ENCODE measurements at places on chromosomes 3 and 15.

GRCh38 chr3:107413264-107413663 lies 36.0 kb downstream of the CCDC54 start:
- DNase-seq = no peak

- DNase-seq = no peak
These were observed 11.6 kb downstream of the ANKRD34C start for GRCh38 chr15:79294075-79294474.

GRCh38 chr3:15347063-15347736 lies 14.8 kb upstream of the SH3BP5 start:
- DNase-seq = no peak

DNA sequence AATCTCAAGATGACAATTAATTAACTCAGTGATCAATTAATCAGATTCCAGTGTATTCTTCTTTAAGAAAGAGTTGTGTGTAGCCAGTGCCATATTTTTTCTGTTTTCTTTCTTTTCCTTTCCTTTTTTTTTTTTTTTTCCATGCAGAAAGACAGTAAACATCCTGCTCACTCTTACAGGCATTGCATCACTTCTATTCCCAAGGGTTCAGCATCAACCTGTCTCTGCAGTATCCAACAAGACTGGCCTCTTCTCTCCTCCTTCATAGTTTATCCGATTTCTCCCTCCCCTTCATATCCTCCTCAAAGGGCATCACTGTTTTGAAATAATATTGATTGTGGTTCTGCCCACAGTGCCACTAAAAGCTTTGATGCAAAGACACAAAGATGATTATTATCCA lies 17.0 kb upstream of the SLC9A9 start:
- no peak for DNase-seq

GRCh38 chr3:194745422-194746184 lies 59.9 kb downstream of the FAM43A start:
- no peak for DNase-seq

DNA sequence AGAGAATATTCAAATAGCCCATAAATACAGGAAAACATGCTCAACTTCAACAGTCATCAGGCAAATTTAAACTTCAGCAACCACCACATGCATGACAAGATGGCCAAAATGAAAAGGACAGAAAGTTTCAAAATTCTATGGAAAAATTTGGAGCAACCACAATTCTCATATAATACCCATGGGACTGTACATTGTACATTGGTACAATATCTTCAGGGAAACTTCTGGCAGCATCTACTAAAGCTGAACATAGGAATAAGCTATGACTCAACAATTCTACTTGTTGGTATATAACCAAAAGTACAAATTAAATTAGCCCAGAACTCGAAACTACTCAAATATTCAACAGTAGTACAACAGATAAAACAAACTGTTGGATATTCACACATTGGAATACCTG lies 847.6 kb downstream of the TBL1XR1 start:
- DNase-seq = no peak

DNA sequence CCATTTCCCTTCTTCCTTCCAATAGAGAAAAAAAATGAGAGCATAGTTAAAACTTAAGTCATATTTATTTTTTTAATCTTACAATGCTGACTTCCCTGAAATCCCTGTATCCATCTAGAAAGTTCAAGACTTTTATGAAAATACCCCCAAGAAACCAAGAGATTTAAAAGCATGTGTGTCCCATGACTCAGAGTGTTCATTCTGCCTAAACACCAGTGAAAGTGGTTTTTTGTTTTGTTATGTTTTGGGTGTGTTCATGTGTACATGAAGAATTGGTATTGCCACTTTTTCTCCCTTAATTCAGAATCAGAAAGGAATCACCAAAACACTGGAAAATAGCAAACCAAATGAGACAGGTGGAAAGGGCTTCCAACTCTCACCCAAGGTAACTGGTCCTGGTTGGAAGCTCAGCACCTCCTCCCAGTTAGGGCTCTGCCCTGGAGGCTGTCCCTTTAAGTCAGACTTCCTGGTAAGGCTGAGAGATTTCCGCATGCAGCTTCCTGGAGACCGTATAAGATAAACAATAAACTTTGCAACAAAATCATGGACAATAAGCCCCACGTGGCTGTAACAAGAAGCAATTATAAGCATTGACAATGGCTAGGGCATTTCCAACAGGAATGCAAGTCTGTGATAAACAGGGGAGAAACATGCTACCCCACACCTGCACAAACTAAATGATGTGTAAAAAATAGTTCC lies 121.9 kb upstream of the ARHGEF3 start:
- peak; percentile 93 for DNase-seq

GRCh38 chr3:194801461-194802432 lies 116.1 kb downstream of the FAM43A start:
- peak; percentile 63 for DNase-seq

- DNase-seq = no peak
These were observed 124.1 kb downstream of the DGKG start for GRCh38 chr3:186237915-186238314.

GRCh38 chr3:100992231-100993012 lies 799 bp downstream of the ABI3BP start:
- peak; percentile 92 for DNase-seq

GRCh38 chr15:99387421-99388168 lies 136.3 kb downstream of the LRRC28 start:
- DNase-seq = no peak

DNA sequence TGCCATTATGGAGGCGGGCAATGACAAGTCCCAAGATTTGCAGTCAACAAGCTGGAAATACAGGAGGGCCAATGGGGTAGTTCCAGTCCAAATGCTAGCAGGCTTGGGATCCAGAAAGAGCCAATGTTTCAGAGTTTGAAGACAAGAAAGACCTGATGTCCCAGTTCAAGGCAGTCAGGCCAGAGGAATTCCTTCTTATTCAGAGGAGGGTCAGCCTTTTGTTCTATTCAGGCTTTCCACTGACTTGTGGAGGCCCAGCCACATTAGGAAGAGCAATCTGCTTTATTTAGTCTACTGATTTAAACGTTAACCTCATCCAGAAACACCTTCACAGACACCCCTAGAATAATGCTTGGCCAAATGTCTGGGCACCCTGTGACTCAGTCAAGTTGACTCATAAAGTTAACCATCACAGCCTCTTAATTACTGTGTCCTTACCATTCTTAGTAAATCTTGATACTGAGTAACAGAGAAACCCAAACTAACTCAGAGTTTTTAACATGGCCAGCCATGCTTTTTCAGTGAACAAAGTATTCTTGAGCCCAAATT lies 50.9 kb upstream of the NPHP3 start:
- no peak for DNase-seq

- no peak for DNase-seq
These were observed 71.0 kb downstream of the THBS1 start for GRCh38 chr15:39651881-39652280.

DNA sequence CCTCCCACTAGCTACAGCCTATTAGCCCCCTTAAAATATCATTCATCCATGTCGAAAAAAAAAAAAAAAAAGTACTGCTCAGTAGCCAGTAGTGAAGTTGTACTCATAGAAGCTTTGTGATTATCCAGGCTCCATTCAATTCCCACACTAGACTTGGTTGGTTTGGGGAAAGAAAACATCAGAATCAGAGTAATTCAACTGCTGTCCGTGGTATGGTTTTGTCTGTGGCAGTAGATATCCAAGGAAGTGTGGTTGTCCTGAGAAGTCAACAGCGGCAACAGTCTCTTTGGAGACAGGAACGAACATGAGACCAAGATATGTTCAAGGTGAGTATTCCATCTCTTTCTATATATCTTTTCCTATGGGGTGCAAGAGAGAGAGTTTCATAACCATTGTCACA lies 99.2 kb downstream of the GOLIM4 start:
- DNase-seq = no peak

- DNase-seq = no peak
These were observed 1150.1 kb downstream of the NAALADL2 start for GRCh38 chr3:176009256-176009655.

DNA sequence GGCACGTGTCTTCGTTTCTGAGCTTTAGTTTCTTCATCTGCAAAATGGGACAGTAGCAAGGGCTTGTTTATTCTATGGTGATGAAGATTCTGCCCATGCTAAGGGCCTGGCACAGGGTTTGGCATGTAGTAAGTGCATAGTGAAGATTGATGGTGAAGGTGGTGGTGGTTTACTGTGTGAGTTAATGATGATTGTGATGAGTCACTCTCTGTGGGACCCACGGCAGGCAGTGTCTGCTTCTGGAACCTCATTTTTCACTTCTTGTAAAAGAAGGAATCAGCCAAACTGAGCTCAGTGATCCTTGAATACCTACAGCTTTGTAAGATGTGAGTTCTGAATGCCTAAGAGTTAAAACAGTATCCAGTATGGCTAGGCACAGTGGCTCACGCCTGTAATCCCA lies 86.2 kb upstream of the LRTM1 start:
- DNase-seq = no peak

GRCh38 chr3:14783480-14784086 lies 35.2 kb upstream of the FGD5 start:
- no peak for DNase-seq

DNA sequence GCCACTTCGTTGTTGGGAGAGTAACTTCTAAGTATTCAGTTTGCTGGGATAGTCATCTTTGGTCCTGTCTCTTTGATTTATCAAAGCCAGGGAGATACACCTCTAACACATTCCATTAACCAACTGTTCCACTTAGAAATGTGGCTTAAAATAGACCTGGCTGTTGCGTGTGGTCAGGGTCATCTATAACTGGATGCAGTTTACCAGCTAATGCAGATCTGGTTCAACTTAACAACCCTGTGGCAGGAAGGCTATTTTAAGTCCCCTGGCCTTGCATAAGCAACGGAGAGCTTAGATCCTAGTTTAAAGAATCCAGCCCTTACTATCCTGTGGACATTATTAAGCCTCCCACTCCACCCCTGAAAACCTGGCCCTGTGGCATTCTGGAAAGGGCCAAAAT lies 28.1 kb upstream of the CAPN3 start:
- peak; percentile 71 for DNase-seq

DNA sequence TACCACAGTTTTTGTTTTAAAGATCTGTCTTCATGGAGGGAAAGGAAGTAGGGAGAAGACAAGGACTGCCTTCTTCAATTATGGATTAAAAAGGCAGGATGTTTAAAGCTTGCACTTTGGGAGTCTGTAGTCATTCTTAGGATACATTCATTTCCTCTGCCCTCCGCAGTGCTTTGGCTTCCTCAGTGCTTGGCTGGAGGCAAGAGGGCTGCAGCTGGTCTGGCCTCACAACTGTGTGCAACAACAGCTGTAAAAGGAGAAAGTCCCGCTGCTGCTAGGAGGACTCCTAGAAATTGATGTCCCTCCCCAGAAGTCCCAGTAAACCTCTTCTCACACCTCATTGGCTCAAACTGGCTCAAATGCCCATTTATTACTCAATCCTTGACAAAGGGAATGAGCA lies 54.4 kb upstream of the PPP2R3A start:
- peak; percentile 84 for DNase-seq

- DNase-seq = no peak
These were observed 53.0 kb downstream of the SST start for GRCh38 chr3:187617213-187617612.

GRCh38 chr3:146814601-146815315 lies 209.6 kb upstream of the PLSCR5 start:
- DNase-seq = no peak

- DNase-seq = peak; percentile 94
These were observed 159.6 kb downstream of the RORA start for GRCh38 chr15:61069394-61070075.

- no peak for DNase-seq
These were observed 2.3 kb upstream of the SHC4 start for GRCh38 chr15:48965972-48966371.

DNA sequence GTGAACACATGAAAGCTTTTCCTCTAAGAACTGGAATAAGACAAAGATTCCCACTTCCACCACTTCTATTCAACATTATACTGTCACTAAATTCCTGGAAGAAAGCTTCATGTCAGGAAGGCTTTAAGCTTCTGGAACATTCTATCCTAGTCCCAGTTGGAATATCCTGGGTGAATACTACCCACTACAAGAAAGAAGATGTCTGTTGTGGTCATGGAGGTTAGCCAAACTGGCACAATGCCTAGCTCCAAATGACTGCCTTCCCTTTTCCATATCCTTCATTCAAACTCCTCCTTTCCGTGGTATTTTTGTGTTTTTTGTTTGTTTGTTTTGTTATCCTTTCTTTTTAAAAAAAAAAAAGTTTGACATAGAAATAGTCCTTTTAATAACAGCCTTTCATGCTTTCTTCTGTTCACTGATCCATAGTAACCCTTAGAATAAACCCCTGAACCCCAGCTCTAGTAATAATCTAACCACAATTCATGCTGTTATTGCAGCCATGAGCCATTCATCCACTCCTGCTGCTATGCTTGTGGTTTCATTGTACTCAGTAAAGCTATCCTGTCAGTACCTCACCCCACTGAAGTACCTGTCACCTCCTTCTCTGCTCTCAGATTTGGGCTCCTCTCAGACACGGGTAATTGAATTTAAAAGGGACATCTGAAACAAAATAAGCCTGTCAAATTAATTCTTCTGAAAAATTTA lies 447.5 kb downstream of the IGSF11 start:
- peak; percentile 5 for DNase-seq

Data from muscle of leg (tissue), 16 donors.